ENCODE measurements at places on chromosomes 13 and 19. TPM values are rescaled to one million over a fixed set of nuclear protein-coding genes. Genes with fewer than 3 reads are reported as not detected.

- no peak for DNase-seq
These were observed at the start of gene ADAMTS10 for GRCh38 chr19:8610041-8610935. Gene ADAMTS10 (minus strand): TSS chr19:8610715. CDS start chr19:8605710, 5,005 bp downstream.

GRCh38 chr13:93698016-93698613 is 471.5 kb downstream of the GPC6 start:
- DNase-seq, result no peak

The RHPN2 gene
- 9.9 TPM for polyA plus RNA-seq

DNA sequence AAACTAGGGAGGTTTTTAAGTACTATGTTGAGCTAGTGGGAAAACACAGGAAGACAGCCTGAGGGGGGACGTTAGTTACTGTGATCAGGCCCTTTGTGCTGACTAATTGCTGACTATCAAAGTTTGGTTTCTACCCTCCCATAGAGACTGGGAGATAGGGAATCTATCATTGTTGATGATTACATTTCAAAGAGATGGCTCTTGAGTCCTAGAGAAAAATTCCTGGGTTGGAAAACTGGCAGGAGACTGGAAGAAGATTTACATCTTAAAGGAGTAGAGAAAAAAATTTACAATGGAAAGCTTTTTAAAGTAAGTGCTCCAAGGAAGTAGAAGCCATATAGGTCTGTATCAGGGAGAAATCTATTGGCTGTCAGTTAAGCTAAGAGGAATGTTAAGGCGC is 522.0 kb upstream of the KLHL1 start:
- DNase-seq, result no peak

DNA sequence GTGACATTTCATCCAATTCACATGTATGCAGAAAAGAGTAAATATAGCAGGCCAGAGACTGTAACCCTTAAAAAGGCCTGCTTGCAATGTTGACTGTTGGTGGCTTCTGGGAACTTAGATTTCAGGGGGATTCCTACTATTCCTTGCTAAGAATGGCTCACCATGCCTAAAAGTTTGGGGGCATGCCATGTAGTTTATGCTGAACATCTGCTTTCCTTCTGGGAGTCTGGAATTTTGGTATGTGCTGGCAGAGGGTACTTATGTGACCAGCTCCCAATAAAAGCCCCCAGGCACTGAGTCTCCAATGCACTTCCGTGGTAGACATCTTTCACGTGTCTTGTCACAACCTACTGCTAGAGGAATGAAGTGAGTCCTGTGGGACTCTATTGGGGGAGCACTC is 88.4 kb upstream of the PCDH8 start:
- DNase-seq, result no peak

The THAP8 gene
- polyA plus RNA-seq, result 11.0 TPM

The LAIR1 gene
- polyA plus RNA-seq, result not detected

The TTYH1 gene
- not detected for polyA plus RNA-seq
